ENCODE measurements at places on chromosomes 13 and 19. TPM values are rescaled to one million over a fixed set of nuclear protein-coding genes. Genes with fewer than 3 reads are reported as not detected.

Gene PLIN4
- 2.2 TPM for total RNA-seq

Gene MEF2B
- 1.5 TPM for total RNA-seq

DNA sequence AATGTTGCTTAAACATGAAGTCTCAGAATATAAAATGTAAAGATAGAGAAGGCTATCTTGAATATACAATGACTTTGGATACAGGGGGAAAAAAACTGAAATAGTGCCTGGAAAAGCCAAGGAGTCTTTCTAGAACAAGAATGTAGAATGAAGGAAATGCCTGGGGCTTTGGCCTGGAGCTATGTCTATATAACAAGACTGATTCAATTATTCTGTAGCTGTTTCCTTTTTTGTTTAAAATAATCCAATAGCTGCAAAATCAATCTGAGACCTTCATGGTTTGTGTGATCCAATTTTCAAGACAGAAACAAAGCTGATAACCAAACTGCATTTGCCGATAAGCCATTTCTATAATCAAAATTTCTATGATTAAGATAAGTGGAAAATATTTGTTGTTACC lies 530.9 kb upstream of the NBEA start:
- no peak for DNase-seq

DNA sequence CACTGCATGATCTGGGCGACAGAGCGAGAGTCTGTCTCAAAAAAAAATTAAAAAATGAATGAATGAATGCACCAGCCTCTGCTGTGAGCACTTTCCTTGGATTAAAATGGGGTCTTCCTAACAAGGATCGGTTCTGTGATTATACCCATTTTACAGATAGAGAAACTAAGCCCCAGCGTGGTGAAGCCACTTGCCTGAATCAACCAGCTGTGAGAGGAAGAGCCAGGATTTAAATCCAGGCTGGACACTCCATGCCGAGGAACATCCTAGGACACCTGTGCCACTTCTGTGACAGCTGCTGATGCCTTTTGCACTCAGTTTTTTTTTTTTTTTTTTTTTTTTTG lies 14.1 kb downstream of the TLE5 start:
- no peak for DNase-seq

- DNase-seq, result no peak
These were observed 18.7 kb downstream of the STK24 start for GRCh38 chr13:98557937-98558792.
